ENCODE measurements at places on chromosomes 7 and 10. TPM values are rescaled to one million over a fixed set of nuclear protein-coding genes. Genes with fewer than 3 reads are reported as not detected.

MARVELD1 gene
- 30.4 TPM for total RNA-seq

HKDC1 gene
- 0.08 TPM for total RNA-seq

SSMEM1 gene
- not detected for total RNA-seq

CHRM2 gene
- total RNA-seq = not detected

KMT2E gene
- total RNA-seq = 50.1 TPM

TIAL1 gene
- 78.8 TPM for total RNA-seq

GFRA1 gene
- total RNA-seq = 26.5 TPM

IPMK gene
- 6.5 TPM for total RNA-seq

TLL2 gene
- 10.3 TPM for total RNA-seq

GRCh38 chr10:122386514-122386913, 12.0 kb downstream of the PLEKHA1 start:
- no peak overlapping the region for H3K27ac ChIP-seq
- H3K36me3 ChIP-seq = peaks cover 3% of the 10 kb centered on the region
- H3K4me1 ChIP-seq = no peaks in the 10 kb centered on the region
- H3K27me3 ChIP-seq = no peaks in the 10 kb centered on the region
- H3K4me3 ChIP-seq = no peak overlapping the region
- no peak for DNase-seq

GRCh38 chr7:129412501-129412900, 21.7 kb upstream of the STRIP2 start:
- no peak for DNase-seq
- no peaks in the 10 kb centered on the region for H3K27me3 ChIP-seq
- no peaks in the 10 kb centered on the region for H3K36me3 ChIP-seq
- H3K4me3 ChIP-seq = no peak overlapping the region
- H3K4me1 ChIP-seq = no peaks in the 10 kb centered on the region

- DNase-seq = peak; percentile 96
- peak overlapping the region; percentile 53 for H3K4me3 ChIP-seq
- no peaks in the 10 kb centered on the region for H3K27me3 ChIP-seq
- H3K4me1 ChIP-seq = peaks cover 31% of the 10 kb centered on the region
- H3K27ac ChIP-seq = peak overlapping the region; percentile 2
- peaks cover 25% of the 10 kb centered on the region for H3K36me3 ChIP-seq
These were observed 458 bp upstream of the NANOS1 start for GRCh38 chr10:119028900-119029612.

GRCh38 chr7:87140271-87140748, 11.9 kb upstream of the DMTF1 start:
- H3K27ac ChIP-seq = no peak overlapping the region
- H3K27me3 ChIP-seq = no peaks in the 10 kb centered on the region
- no peak for DNase-seq
- no peaks in the 10 kb centered on the region for H3K36me3 ChIP-seq
- H3K4me1 ChIP-seq = peaks cover 5% of the 10 kb centered on the region

GRCh38 chr10:96638696-96639095, 51.9 kb upstream of the TM9SF3 start:
- H3K36me3 ChIP-seq = no peaks in the 10 kb centered on the region
- no peak overlapping the region for H3K27ac ChIP-seq
- no peaks in the 10 kb centered on the region for H3K4me1 ChIP-seq
- H3K27me3 ChIP-seq = no peaks in the 10 kb centered on the region

- H3K27ac ChIP-seq = no peak overlapping the region
- no peak overlapping the region for H3K4me3 ChIP-seq
- no peaks in the 10 kb centered on the region for H3K4me1 ChIP-seq
- DNase-seq = no peak
These were observed 40.1 kb downstream of the ELMO1 start for GRCh38 chr7:37408291-37409228.

GRCh38 chr7:54823776-54824175, 64.8 kb upstream of the SEC61G start:
- H3K36me3 ChIP-seq = no peaks in the 10 kb centered on the region
- H3K4me3 ChIP-seq = no peak overlapping the region
- no peaks in the 10 kb centered on the region for H3K27me3 ChIP-seq
- DNase-seq = no peak

- no peaks in the 10 kb centered on the region for H3K36me3 ChIP-seq
- peaks cover 50% of the 10 kb centered on the region for H3K4me1 ChIP-seq
- peak overlapping the region; percentile 55 for H3K4me3 ChIP-seq
- DNase-seq = peak; percentile 99
These were observed 6.6 kb downstream of the CPA2 start for GRCh38 chr7:130273081-130273932.

GRCh38 chr10:80718024-80718423, 180.3 kb downstream of the SH2D4B start:
- no peaks in the 10 kb centered on the region for H3K4me1 ChIP-seq
- H3K27ac ChIP-seq = no peak overlapping the region
- no peak for DNase-seq
- no peak overlapping the region for H3K4me3 ChIP-seq
- no peaks in the 10 kb centered on the region for H3K36me3 ChIP-seq

DNA sequence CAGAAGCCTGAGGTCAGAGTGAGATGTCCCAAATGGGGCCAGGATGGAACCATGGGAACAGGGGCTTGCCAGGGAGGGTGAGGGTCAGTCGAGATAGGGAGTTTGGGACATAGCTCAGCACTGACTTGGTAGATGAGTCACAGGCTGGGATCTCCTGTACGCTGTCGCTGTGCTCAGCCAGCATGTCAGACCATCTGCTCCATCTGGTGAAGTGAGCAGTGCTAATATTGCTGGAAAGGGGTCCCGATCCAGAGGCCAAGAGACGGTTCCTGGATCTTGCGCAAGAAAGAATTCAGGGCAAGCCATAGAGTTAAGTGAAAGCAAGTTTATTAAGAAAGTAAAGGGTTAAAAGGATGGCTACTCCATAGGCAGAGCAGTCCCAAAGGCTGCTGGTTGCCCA, 505.6 kb downstream of the GALNT17 start:
- no peaks in the 10 kb centered on the region for H3K36me3 ChIP-seq
- H3K27ac ChIP-seq = no peak overlapping the region
- peaks cover 3% of the 10 kb centered on the region for H3K27me3 ChIP-seq
- no peak overlapping the region for H3K4me3 ChIP-seq
- no peak for DNase-seq

- H3K36me3 ChIP-seq = no peaks in the 10 kb centered on the region
- H3K4me3 ChIP-seq = no peak overlapping the region
- peaks cover 4% of the 10 kb centered on the region for H3K27me3 ChIP-seq
- H3K4me1 ChIP-seq = no peaks in the 10 kb centered on the region
- DNase-seq = no peak
- no peak overlapping the region for H3K27ac ChIP-seq
These were observed 186.6 kb upstream of the INHBA start for GRCh38 chr7:41889472-41889871.

- no peak for DNase-seq
- H3K4me1 ChIP-seq = no peaks in the 10 kb centered on the region
These were observed 22.5 kb downstream of the ZEB1 start for GRCh38 chr10:31341552-31341951.

DNA sequence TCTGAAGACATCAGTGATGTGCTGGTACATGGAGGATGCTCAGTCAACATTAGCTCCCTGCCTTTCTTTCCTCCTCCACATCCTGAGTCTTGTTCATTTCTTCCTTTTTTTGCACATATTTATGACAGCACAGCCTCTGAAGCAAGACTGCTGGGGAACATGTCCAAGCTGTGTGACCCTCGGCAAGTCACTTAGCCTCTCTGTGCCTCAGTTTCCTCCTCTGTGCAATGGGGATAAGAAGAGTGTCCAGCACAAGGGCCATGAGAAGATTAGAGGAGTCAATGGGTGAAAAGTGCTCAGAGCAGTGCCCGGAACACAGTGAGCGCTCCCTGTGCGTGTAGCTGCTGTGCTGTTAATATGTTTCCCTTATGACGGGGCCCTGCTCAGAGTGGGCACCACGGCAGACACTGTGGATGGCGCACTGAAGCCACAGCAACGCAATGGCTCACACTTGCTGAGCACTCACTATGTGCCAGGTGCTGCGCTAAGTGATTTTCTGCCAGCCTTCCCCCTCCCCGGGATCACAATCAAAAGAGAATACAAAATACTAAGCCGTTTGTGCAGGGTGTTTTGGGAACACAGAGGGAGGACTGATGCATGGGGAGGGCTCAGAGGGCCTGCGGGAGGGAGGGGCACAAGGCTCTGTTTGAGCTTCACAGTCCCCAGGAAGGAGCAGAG, 28.7 kb downstream of the ZCCHC24 start:
- H3K27ac ChIP-seq = no peak overlapping the region
- no peak overlapping the region for H3K4me3 ChIP-seq
- H3K36me3 ChIP-seq = peaks cover 62% of the 10 kb centered on the region

DNA sequence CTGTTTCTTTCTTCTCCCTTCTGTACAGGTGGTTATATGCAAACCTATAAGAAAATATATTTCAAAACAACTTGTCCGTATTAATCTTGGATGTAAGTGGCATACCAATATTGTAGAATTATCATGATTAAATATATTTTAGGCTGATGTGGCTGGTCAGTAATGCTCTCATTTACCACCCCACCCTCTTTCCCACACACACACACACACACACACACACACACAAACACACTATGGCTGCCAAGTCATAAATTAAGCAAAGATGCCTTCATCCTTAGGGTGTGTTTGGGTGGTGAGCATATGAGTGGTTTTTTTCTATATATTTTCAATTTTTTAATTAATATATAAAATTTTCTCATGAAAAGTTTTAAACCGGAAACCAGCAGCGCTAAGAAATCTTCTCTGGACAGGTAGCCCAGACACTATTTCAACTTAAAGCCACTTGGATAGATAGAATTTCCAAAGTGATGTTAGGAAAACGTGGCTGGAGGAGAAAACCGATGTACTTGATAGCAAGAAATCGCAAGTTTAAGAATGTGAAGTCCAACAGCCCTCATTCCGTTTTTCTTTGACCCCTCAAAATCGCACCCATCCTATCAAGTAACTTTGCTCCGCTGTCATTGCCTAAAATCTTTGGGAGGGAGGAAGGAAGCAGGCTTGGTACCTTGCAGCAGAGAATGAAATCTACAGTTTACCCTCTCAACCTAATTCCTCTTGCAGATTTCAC, 171.7 kb downstream of the FAM107B start:
- H3K36me3 ChIP-seq = no peaks in the 10 kb centered on the region
- peaks cover 8% of the 10 kb centered on the region for H3K4me1 ChIP-seq
- no peak for DNase-seq

DNA sequence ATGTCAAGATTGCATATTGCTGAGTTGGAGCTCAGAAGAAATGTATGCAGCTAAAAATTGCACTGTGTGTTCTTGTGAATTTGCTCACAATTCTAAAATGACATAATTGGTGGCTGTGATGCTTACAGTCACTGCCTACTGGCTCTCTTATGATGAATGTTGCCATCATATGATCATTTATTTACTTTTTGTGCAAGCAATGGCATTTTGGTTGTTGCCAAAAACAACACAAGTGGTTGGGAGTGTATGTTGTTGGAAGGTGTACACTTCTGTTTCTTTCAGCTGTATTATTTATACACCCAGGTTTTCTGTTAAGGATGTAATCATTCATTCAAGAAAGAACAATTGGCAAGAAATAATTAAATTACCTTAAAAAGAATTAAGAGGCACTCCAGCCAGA, 28.9 kb downstream of the PON1 start:
- H3K36me3 ChIP-seq = no peaks in the 10 kb centered on the region
- no peaks in the 10 kb centered on the region for H3K27me3 ChIP-seq
- H3K4me3 ChIP-seq = no peak overlapping the region
- DNase-seq = no peak
- no peak overlapping the region for H3K27ac ChIP-seq
- H3K4me1 ChIP-seq = peaks cover 8% of the 10 kb centered on the region

- DNase-seq = no peak
- no peak overlapping the region for H3K4me3 ChIP-seq
- H3K4me1 ChIP-seq = no peaks in the 10 kb centered on the region
These were observed 350.3 kb downstream of the GALNT17 start for GRCh38 chr7:71482284-71482683.

DNA sequence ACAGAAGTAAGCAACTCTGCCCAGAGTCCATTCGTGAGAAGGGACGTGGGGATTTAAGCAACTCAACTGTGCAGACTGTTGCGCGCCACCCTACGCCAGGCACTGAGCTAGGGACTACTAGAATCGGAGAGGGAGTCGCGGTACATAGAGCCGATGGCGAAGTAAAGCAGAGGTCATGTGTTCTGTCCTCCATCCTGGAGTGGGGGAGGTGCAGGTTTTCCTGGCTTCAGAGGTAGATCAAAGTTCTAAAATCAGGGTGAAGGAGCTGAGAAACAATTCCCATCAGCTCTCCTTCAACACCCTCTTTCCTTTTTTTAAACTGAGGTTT, 23.2 kb downstream of the SLC35G1 start:
- H3K27me3 ChIP-seq = no peaks in the 10 kb centered on the region
- H3K36me3 ChIP-seq = no peaks in the 10 kb centered on the region
- H3K27ac ChIP-seq = no peak overlapping the region
- H3K4me3 ChIP-seq = no peak overlapping the region
- no peak for DNase-seq

All from SJCRH30 (cell line).